Posterior vena cava (tissue), 2 donors: ENCODE measurements at places on chromosomes 7 and 10. TPM values are rescaled to one million over a fixed set of nuclear protein-coding genes. Genes with fewer than 3 reads are reported as not detected.

ASIC3 gene
- total RNA-seq: 1.4 TPM

ASL gene
- total RNA-seq: 19.9 TPM

AKR1C8 gene
- not detected for total RNA-seq

SPDYE11 gene
- total RNA-seq: not detected

TUBB8 gene
- not detected for total RNA-seq

CALD1 gene
- 1,459 TPM for total RNA-seq

FBXL13 gene
- total RNA-seq: 1.7 TPM

NPY4R2 gene
- total RNA-seq: not detected

AGR2 gene
- not detected for total RNA-seq

UCN3 gene
- total RNA-seq: not detected

EVX1 gene
- not detected for total RNA-seq

GRCh38 chr10:106226828-106227227, 937.7 kb downstream of the SORCS1 start:
- DNase-seq: no peak

DNA sequence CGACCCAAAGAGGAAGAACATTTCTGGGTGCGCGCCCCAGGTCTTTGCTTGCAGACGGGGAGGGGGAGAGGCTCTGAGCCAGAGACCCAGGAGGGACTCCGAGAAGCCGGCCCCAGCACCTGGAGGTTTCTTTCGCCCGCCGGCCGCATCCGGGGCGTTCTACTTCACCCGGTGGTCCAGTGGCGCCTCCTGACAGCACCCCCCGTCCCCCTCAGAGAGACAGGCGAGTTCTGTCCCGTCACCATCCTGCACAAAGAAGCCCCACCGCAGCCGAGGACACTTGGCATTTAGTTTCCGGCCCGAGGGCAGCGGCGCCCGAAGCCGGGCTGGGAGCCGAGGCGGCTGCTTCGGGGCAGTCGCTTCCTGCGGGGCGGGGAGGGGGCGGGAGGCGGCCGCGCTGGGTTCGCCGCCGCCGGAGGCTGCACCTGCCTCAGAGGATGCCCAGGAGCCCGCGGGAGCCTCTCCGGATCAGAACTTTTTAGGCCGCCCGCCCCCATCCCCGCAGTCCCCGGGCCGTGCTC, at the start of gene TMEM178B:
Gene TMEM178B (plus strand): TSS at position 424 of the 521 bp plus-strand sequence.
- no peak for DNase-seq

GRCh38 chr10:7700577-7701125, 2.5 kb upstream of the ITIH2 start:
- no peak for DNase-seq

DNA sequence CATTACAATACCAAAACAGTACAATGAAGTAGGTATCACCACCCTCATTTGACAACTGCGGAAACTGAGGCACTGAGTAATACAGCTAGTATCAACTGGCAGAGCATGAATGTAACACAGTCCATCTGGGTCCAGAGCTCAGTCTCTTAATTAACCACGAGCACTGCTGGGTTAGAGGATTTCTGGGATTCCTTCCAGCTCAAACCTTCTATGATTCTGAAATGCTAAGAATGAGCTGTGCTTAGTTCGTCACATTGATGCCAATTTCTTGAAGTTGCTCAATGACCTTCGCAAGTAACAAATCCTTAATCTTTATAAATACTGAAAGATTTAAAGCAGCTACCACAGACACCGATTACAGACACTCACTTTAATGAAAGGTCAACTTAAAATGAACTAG, 62.5 kb downstream of the SGMS1 start:
- no peak for DNase-seq

- peak; percentile 72 for DNase-seq
These were observed 111.1 kb downstream of the EBF3 start for GRCh38 chr10:129852829-129853561.

- DNase-seq: no peak
These were observed 47.5 kb upstream of the AGR3 start for GRCh38 chr7:16929146-16929762.

DNA sequence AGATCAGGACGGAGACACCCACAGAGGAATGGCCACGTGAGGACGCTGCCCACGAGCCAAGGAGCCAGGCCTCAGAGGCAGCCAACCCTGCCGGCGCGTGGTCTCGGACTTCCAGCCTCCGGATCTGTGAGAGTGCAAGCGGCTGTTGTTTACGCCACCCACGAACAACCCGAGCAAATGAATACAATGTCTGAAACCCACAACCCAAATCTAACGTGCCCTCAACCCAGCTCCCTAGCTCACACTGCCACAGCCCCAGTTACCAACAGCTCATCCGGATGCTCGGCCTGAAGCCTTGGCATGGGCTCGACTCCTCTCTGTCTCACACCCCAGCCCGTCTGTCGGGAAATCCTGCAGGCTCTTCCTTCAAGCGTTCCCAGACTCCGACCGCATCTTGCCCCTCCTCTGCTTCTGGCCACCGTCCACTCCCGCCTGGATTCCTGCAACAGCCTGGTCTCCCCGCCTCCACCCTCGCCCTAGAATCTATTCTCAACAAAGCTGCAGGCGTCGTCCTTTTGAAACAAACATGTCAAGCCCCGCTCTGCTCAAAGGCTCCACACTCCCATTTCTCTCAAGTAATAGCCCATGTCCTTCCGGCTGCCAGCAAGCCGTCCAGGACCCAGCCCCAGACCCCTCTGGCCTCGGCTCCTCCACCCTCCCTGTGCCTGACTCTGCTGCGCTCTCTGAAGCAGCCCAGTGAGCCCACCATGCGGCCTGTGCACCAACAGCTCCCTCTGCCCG, 35.3 kb downstream of the STK32C start:
- peak; percentile 85 for DNase-seq

DNA sequence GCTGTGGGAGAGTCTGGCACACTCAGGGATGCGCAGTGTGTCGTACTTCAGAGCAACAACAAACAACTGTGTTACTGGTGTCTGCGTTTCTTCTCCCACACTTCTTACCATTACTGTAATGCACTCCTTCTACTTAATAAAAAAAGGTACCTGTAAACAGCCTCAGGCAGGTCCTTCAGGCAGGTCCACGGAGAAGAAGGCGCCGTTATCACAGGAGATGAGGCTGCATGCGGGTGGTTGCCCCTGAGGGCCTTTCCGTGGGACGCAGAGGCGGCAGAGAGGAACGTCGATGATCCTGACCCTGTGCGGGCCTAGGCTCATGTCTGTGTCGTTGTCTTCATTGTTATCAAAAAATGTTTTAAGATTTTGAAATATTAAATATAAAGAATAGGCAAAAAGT, 29.4 kb downstream of the NKX6-2 start:
- no peak for DNase-seq

DNA sequence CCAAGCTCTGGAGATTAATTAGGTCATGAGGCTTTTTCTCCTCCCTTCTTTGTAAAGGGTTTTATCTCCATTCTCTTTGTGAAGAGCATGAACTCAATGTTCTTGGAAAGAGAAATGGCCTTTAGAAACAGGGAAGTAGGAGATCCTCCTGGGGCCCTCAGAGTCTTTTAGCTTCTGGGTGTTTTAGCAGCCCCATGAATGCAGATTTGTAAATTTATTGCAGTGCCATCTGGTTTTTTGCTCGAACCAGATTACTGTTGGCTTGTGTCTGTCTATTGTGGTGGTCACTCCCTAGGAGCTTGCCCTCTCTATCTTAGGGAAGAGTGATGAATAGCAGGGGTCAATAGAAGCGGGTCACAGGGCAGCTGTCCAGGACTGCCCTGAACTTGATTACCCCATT, 110.6 kb downstream of the BTRC start:
- DNase-seq: no peak

DNA sequence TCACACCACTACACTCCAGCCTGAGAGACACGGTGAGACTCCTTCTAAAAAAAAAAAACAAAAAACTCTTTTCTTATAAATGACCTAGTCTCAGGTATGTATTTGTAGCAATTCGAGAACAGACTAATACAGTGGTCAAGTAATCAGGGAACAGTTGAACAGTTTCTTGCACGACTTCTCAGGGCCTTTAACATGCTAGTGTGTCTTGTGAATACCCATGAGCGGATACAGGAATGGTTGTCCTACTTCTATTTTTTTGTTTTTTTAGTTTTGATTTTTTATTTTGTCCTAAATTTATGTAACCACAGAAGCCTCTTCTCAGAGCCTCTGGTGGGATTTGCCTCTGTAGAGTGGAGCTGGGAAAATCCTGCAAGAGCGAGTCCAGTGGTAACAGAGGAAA, 71.0 kb upstream of the NANOS1 start:
- DNase-seq: no peak

- no peak for DNase-seq
These were observed 123.6 kb downstream of the ADCYAP1R1 start for GRCh38 chr7:31175672-31176071.

DNA sequence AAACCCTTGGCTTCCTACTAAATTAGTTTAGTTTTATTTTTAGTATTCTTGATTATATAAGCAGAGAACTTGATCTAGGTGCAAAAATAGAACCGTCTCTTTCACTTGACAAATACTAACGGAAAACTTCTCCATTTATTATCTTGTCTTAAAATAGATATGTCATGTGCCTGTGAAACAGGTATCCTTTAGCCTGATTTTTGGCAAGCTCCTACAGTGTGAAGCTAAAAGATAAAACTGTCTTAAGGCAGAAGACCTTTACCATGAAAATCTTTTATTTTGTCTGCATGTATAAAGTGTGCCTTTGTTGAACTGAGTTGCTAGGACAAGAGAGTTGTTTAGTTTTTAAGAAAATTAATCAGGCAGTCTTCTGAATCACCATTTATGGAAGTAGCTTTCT, 90.6 kb downstream of the CYP51A1 start:
- DNase-seq: no peak

DNA sequence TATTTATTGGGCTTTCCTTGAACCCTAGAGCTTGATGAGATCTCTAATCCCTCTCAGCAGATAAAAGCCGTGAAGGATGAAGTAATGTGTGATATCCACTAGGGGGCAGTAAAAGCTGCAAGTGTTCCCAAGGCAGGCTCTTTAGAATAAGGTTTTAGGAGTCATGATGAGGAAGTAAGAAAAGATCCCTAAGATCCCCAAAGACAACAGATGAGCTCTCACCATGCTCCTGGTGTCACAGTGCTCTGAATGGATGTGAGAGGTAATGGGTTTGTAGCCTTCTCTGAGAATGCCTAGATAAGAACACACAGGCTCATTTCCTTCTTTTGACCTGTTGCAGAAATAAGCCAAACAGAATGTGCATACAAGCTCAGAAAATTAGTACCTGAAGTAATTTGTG, 70.4 kb upstream of the ITPRID1 start:
- DNase-seq: no peak

DNA sequence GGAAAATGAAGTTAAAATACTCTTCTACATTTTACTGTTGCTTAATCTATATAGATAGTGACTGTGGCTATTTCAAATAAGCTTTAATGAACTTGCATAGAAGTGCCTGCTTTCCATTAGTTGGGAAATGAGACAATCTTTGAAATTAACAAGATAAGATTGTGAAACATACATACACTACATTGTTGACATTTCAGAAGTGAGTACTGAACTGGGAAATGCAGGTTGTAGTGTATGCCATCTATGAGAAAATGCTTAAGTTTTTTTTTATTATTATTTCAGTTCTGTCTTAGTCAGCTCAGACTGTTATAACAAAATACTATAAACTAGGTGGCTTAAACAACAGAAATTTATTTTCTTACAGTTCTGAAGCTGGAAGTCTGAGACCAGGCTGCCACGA, 49.6 kb upstream of the CSTF2T start:
- no peak for DNase-seq
